Stimulated activated CD8-positive, alpha-beta memory T cell treated with anti-CD3 and anti-CD28 coated beads, Interleukin-4, amount 100 ng/mL, for 1 hour (primary cell): ENCODE measurements at places on chromosomes 2 and 18.

DNA sequence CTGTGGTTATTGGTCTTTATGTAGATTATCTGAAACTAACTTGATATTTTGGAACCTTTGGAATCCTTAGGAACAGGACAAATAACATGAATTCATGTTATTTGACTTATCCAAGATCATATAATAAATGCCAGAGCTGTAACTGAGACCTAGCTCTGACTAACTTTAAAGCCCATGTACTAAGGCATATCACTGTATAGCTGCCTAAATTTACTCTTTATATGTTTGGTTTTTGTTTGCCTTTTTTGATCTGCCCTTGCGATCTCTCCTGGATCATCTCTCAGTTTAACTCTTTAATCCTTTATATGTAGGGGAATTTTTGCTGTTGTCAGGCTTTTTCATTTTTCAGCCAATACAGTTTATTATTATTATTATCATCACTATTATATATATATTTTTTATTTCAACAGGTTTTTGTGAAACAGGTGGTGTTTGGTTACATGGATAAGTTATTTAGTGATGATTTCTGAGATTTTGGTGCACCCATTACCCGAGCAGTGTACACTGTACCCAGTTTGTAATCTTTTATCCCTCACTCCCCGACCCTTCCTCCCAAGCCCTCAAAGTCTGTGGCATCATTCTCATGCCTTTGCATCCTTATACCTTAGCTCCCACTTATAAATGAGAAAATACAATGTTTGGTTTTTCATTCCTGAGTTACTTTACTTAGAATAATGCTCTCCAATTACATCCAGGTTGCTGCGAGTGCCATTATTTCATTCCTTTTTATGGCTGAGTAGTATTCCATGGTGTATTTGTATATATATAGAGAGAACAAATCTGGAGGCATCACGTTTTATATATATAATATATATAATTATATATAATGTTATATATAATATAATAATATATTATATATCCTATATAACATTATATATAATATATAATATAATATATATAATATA is 48.9 kb downstream of the APLF start:
- no peak for DNase-seq

DNA sequence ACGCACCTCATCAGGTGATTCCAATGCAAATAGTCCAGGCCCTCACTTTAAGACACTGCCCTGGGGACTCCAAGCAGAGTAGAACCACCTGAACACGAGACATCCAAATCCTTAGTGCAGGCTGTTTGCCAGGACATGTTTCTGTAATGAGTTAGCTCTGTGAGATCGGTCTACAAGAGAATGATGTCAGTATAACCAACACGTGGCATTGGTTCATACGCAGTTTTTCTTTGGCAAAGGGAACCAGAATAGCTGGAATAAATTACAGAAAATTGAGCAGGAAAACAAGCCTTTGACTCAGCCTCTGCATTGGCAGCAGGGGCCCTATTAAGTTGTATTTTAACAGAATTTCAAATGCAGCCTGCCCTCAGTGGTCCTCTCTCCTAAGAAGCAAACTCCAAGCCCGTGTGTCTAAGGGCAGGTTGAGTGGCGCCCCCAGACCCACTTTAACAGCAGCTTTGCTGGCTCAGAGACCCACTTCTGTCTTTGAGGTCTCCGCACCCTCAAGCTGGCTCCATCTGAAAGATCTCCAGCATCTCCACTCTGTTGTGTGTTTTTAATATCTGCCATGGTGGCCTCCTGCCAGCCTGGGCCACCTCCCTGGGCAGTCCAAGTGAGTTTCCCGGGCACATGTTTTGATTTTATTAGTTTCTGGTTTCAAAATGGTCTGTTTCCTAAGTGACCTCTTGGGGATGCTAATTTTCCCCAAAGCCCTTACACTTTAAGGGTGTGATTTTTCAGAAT is 61.3 kb downstream of the ALPK2 start:
- no peak for DNase-seq

DNA sequence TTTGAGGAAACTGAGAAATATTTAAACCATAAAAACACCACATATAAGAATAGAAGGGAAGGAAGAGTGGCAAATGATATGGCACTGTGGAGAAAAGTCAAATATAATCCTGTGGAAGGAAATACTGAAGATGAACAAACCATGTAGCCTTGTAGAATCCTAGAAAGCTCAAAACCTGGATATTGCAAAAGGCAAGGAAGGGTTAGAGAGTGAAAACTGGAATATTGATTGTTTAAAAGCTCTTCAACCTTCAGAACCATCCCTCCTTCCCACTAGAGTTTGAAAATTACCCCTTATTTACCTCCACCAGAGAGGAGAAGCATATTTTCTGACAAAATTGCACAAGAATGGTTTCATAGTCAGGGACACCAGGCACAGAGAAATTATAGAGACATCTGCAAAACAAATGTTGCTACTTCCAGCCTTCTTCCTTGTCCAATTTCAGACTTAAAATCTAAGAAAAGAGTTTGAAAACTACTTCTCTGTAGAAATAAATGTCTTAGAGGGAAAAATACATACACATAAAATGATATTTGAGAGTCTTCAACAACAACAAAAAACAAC is 48.0 kb downstream of the ANTXR1 start:
- no peak for DNase-seq

GRCh38 chr2:11234309-11234708 is 79.0 kb downstream of the SLC66A3 start:
- DNase-seq: no peak

DNA sequence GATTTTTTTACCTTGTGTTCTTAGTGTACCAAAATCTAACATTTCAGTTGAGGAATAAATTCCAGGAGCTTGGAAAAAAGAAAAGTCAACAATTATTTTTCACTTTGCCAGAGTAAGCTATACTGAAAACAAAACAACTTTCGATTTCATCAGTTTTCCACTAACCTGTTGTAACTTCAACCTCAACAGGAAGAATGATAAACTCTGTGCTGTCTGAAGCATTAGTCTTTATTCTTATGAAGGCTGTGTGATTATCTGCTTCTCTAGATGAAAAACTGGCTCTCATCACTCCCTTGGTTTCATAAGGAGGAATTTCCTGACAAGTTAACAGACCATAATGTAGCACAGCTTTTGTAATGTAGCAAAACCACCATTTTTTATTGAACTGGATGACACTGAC is 121.2 kb downstream of the ZAP70 start:
- no peak for DNase-seq

DNA sequence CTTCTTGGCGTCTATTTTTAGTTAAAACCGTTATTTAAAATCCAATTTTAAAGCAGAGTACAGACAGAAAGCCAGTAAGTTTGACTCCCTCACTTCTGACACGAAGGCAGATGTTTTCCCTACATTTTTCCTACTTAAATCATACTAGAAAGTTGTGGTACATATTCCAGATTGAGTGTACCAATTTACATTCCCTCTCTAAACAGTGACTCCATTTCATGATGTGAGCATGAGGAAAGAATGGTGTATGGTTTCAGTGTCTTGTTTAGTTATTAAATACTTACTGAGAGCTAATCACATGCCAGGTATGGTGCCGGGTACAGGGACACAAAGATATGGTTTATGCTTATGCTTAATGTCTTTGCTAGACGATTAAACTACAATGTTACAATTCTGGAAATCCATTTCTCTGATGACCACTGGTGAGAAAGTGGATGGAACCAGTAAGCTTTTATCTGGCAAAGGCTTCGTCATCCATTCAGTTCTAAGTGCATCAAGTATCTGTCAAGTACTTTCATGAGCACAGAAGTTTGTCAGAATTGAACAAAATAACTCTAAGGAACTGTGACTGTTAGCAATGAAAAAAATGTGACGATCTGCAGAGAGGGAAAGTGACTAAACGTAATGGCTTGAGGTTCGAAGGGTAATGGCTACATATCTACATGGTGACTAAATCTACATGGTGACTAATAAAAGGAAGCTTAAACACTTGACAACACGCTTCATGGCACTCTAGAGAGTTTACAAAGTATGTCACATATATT is 25.7 kb downstream of the MAP4K3 start:
- no peak for DNase-seq

GRCh38 chr2:145108361-145108778 is 588.5 kb upstream of the ZEB2 start:
- no peak for DNase-seq
